ENCODE measurements at places on chromosomes 3 and 15.

DNA sequence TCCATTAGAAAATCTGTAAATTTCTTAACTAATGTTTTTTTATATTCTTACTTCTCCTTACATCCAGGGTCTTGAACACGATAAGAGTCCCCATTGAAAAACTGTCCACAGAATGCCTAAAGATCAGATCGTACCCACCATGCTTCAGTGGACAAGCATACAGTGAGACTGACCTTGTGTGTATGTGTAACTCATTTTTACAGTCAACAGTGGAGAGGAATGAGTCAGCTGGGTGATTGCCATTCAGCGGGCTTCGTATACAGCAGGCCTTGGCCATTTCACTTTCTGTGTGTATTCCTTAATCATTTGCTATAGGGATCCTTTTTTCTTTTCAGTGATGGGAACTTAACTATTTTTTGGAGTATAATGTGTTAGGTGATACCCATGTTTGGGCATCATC is 10.6 kb downstream of the PARP14 start:
- no peak for DNase-seq

- no peak for DNase-seq
These were observed 69.7 kb upstream of the UBE3A start for GRCh38 chr15:25508369-25509002.

- no peak for DNase-seq
These were observed 73.3 kb upstream of the UBE2E2 start for GRCh38 chr3:23129817-23130216.

DNA sequence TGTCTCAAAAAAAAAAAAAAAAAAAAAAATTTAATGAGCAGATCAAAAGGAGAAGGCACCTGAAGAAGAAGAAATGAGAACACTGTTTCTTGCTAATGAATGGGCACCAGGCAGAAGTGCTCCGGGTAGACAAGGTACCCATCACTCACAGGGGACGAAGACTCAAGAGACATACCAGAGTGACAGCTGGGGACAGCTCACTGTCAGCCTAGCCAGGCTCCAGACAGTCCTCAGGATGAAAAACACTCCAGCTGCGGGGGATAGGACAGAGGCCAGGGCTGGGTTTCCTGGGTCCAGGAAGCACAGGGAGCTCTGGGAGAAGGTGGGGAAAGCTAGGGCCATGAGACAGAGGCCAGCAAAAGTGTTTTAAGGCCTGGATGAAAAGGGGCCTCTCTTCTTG is 48.5 kb upstream of the PARL start:
- DNase-seq = no peak

DNA sequence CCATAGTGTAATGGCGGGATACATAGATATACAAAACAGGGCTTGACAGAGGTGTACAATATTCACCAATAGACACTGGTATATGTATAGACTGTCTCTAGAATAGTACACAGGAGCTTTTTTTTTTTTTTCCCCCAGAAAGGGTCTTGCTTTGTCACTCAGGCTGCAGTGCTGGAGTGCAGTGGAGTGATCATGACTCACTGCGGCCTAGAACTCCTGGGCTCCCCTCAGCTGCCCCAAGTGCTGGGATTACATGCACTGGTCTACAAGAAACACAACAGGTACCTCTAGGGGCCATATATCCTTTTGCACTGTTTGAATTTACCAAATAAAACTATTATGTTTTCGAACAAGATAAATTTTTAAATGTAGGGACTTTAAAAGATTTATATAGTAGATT is 12.3 kb downstream of the RHOA start:
- no peak for DNase-seq

- no peak for DNase-seq
These were observed 5.6 kb downstream of the SERPINI1 start for GRCh38 chr3:167740961-167741587.

- no peak for DNase-seq
These were observed 2.8 kb downstream of the OCA2 start for GRCh38 chr15:28096411-28096669.

GRCh38 chr3:57974796-57975388 is 33.3 kb upstream of the FLNB start:
- no peak for DNase-seq

GRCh38 chr15:101480613-101481380 is 8.7 kb downstream of the PCSK6 start:
- DNase-seq = no peak
